ELF-1 (cell line): ENCODE measurements at places on chromosomes 11 and 22.

- DNase-seq = no peak
Measured at GRCh38 chr11:70126494-70126893, 48.4 kb downstream of the ANO1 start.

DNA sequence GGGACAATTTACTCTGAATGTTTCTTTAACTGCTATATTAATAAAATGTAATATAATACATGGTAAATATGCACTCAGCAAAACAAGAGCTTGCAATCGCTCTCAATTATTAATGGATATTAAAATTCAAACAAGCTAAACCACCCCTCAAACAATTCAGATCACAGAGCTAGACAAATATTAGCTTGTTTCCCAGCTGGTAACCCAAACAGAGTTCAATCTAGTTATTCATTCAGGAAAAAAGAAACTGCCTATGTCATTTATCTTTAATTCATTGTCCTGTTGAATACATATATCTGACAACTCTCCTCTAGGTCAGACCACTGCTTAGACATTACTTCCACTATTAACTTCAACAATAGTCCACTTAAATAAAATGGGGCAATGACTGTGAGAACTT is 78.7 kb downstream of the SERGEF start:
- no peak for DNase-seq

GRCh38 chr11:94926271-94926625 is 47.1 kb downstream of the CWC15 start:
- peak; percentile 17 for DNase-seq

DNA sequence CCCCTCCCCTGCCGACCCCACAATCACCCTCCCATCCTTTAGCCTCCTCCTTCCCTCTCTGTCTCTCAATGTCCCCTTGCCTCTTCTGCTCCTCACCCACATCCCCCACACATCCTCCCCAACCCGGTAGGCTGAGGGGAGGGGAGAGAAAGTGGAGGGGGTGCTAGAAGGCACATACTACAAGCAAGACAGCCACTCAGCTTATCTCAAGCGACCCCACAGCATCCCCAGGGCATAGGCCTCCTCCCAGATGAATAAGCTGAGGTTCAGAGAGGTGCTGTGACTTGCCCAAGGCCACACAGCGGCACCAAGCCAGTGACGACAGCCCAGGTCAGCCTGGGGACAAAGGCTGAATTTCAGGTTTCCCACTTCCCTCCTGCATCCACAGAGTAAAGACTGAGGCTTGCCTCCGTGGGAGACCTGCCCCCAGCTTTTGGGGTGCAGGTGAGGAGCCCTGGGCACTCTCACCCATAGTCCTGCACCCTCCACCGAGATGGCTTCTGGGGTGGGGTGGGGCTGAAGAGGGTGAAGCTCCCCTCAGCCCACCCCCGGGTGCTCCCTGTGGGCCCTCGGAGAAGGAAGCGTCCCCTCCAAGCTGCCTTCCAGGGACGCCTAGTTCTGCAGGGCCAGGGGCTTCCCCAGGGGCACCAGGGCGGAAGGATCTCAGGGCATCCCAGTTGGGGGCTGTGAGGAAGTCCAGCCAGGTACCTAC is 511 bp downstream of the RAC2 start:
- DNase-seq = no peak

DNA sequence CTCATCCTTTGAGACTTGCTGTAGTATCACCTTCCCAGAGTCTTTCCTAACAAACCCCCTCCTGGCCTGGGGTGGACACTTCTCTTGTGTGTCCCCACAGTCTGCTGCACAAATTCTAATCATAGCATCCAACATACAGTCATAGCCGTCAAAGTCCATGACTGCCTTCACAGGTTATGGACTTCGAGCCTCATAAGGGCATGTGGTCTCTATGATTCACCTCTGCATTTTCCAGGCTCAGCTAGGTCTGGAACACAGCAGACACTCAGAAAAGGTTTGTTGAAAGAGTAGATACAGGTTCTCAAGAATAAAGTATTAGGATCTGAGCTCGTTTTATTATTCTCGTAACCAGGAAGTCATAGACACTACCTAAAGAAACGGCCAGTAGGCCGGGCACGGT is 13.2 kb upstream of the SCUBE2 start:
- DNase-seq = no peak
